ENCODE measurements at places on chromosomes 2 and 18.

DNA sequence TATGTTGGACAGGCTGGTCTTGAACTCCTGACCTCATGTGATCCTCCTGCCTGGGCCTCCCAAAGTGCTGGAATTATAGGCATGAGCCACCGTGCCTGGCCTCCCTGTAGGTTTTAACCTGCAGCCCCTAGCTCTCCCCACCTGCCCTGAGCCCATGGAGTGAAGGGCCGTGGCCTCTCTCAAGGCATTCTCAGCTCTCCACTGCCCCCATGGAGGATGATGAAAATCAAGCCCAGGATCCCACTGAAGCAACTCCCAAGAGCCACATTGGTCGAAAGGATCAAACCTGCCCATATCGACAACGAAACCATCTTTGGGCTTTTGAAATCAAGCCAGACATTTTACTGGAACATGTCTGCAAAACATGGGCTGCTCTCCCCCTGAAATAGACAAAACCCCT lies 22.4 kb upstream of the CREG2 start:
- DNase-seq, result no peak

DNA sequence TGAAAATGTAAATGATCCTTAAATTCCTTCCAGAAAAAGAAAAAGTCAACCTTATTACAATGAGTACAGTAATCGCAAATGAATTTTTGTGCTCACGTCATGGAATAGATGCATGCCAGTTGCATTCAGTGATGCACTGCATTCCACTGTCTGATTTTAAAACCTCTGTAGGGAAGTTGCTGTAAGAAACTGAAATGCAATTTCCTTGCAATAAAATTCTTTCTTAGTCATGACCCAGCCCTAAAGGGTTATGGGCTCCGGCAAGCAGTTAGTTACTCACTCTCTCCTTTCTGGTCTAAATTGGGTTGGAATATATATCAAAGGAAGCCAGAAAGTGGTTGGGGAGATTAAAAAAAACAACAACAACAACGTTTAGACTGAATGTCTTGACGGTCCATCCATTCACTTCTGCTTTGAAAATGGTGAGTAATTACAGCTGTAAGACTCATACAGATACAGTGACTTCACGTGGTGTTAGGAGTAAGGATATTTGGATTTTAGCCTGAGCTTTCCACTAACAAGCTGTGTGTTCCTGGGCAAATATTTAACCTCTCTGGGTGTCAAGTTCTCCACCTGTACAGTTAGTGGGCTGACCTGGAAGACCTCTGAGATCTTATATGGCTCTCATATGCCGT lies 8.6 kb upstream of the RND3 start:
- no peak for DNase-seq

DNA sequence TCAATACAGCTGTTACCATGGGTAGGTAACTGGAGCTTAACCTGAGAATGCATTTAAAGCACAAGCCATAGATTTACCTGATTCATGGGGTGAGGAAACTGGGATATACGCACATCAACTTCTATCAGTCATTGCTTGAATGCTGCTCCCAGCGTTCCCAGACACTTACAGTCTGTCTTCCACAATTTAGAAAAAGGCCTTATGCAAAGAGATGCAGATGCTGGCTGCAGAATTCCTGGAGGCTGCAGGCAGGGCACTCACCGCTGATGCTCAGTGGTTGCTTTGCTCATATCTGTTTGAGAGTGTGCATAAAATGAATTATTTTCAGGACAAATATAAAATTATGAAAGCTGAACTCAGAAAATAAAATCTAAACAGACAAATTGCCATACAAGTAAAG lies 950.7 kb upstream of the PIK3C3 start:
- no peak for DNase-seq

- no peak for DNase-seq
Observed at GRCh38 chr18:64398320-64398719, 249.4 kb upstream of the LINC00305 start.

- no peak for DNase-seq
Observed at GRCh38 chr2:240713928-240714746, 22.5 kb downstream of the AQP12A start.

- no peak for DNase-seq
Observed at GRCh38 chr18:38369772-38370690, 804.4 kb upstream of the CELF4 start.

Measured in D341Med (cell line).